Right ventricle myocardium superior (tissue), 1 donor: ENCODE measurements at places on chromosomes 7 and 10. TPM values are rescaled to one million over a fixed set of nuclear protein-coding genes. Genes with fewer than 3 reads are reported as not detected.

DNA sequence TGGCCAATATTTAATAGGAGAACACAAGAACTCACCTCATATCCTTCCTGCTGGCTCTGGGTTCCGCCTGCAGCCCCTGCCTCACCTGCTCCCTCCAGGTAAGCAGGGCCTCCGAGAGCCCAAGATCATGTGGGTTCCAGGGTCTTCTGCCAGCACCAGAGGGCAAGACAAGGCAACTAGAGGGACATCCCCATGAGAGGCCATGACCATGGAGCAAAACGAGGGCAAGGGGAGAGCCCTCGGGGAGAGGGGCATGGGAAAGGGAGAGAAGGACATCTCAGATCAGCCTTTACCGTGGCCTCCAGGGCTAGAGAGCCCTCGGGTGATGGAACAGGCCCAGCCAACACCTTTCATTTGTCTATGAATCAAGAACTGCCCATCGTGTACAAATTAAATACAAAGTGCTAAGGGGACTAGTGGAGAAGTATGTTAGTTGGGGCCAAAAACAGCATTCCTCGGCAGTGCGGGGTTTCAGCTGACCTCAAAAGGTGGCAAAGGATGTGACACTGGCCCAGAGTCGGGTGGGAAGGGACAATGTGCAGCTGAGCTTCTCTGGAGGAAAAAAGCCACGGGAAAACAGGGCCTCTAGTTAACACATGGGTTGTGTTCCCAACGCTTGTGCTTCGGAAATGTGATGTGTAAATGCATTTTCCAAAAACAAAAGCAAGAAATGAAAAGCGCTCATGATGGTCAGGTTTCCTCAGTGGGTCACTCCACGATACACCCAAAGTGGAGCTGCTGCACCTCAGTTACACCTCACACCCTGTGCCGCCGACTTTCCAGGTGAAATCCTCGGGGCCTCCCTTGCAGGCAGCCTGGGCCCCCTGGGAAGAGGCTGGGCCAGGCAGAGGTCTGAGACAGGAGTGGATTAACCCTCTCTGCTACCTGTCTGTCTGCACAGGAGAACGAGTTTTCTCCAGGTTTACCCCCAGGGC lies 2.0 kb downstream of the AOC1 start:
- DNase-seq: no peak

GRCh38 chr10:91054325-91054724 lies 133.4 kb upstream of the ANKRD1 start:
- no peak for DNase-seq

GRCh38 chr7:84697506-84697905 lies 489.4 kb downstream of the SEMA3D start:
- no peak for DNase-seq

Gene CLCN1
- 0.08 TPM for total RNA-seq

GRCh38 chr10:78920011-78920410 lies 148.8 kb upstream of the ZMIZ1 start:
- no peak for DNase-seq

DNA sequence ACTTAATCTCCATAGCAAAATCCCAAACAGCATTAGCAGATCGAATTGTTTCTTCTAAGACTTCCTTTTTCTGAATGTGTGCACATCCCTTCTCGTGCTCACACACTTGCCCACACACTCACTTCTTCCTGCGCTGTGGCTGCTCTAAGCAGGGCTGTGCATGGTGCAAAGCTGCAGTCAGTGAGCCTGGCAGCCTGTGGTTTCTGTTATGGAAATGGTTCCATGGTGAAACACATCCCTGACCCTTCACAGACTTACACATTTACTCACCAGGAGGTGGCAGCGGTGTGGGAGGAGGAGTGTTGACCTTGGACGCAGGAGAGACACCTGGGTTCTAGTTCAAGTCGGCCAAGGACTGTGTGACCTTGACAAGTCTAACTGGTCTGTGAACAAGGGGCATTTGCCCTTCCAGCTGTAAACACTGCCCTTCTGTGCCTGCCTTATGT lies 24.9 kb downstream of the MTURN start:
- DNase-seq: peak; percentile 63

Gene FGFBP3
- 0.22 TPM for total RNA-seq

Gene LBX1
- total RNA-seq: not detected

Gene INMT
- 40.4 TPM for total RNA-seq

Gene MALRD1
- 1.1 TPM for total RNA-seq

Gene HOXA7
- not detected for total RNA-seq

DNA sequence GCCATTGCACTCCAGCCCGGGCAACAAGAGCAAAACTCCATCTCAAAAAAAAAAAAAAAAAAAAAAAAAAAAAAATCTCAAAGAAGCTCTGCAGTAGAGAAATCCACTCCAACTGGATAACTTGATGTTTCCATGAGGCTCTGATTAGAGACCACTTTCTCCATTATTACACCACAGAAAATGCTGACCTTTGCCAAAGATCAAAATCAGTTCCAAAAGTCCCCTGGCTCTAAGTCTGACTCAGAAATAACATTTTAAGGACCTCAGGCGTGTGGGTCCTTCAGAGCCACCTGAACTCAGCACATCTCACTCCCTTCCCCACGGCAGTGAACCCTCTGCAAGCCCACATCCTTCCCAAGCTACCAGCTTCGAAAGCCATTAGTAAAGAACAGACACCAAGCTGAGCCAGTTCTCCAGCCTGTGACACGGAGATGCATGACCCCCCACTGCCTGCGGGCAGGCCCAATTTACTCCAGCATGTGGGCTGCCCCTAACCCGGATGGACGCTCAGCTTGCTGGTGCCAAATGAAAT lies 13.8 kb upstream of the TMEM120A start:
- DNase-seq: peak; percentile 3
